Hepatocyte (in vitro differentiated cells): ENCODE measurements at places on chromosomes 1 and 21. TPM values are rescaled to one million over a fixed set of nuclear protein-coding genes. Genes with fewer than 3 reads are reported as not detected.

Gene COL9A2
- total RNA-seq = 13.3 and 20.6 TPM in 2 replicates

Gene ZNF648
- 0.20 and 0.23 TPM in 2 replicates for total RNA-seq

DNA sequence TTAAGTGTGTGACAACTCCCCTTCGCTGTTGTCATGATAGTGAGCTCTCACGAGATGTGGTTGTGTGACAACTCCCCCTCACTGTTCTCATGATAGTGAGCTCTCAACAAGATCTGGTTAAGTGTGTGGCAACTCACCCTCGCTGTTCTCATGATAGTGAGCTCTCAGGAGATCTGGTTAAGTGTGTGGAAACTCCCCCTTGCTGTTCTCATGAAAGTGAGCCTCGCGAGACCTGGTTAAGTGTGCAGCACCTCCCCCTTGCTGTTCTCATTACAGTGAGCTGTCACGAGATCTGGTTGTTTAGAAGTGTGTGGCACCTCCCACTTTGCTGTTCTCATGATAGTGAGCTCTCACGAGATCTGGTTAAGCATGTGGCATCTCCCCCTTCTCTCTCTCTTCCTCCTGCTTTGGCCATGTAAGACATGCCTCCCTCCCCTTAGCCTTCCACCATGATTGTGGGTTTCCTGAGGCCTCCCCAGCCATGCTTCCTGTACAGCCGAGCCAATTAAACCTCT lies 25.1 kb upstream of the LSS start:
- H3K4me3 ChIP-seq = no peak overlapping the region
- H3K4me1 ChIP-seq = no peaks in the 10 kb centered on the region
- DNase-seq = peak; percentile 22
- H3K36me3 ChIP-seq = no peaks in the 10 kb centered on the region
- no peaks in the 10 kb centered on the region for H3K27me3 ChIP-seq

DNA sequence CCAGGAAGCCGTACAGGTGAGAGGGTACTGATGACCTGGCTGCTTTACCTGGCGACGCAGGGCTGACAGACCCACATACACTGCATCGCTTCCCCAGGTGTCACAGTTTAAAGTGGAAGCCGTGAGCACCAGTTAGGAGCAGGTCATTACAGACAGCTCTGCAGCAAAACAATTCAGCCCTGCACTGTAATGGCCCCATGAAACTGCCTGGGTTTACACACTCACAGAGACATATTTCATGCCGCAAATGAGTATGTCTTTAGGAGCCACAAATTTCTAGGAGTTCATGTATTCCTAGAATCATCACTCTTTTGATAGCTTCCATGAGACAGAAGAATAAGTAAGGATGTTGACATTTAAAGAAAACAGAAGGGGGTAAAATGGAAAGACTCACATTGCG lies 723.1 kb downstream of the MATN1 start:
- no peaks in the 10 kb centered on the region for H3K27me3 ChIP-seq
- DNase-seq = no peak

DNA sequence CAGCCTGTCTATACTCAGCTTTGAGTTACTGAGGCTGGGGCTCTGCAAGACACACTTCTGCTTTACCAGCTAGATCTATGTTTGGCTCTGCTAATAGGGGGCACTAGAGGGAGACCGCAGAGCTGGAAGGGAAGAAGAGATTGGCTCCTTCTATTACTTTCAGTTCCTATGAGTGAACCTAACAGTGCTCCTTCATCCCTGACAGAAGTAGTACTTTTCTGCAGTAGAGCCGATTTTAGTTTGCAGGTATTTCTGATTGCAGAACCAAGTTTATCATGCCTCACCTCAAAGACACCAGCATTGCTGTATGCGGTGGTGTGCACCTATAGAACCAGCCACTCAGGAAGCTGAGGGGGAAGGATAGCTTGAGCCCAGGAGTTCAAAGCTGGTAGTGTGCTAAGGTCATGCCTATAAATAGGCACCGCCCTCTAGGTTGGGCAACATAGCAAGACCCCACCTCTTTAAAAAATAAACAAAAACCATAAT lies 5.7 kb upstream of the ZDHHC18 start:
- no peak overlapping the region for H3K27ac ChIP-seq
- H3K4me3 ChIP-seq = no peak overlapping the region
- no peaks in the 10 kb centered on the region for H3K36me3 ChIP-seq
- peaks cover 6% of the 10 kb centered on the region for H3K4me1 ChIP-seq
- DNase-seq = no peak
